Activated B cell treated with CpG ODN at 0.5 μM for 24 hours (primary cell): ENCODE measurements at places on chromosomes 2 and 18. TPM values are rescaled to one million over a fixed set of nuclear protein-coding genes. Genes with fewer than 3 reads are reported as not detected.

DNA sequence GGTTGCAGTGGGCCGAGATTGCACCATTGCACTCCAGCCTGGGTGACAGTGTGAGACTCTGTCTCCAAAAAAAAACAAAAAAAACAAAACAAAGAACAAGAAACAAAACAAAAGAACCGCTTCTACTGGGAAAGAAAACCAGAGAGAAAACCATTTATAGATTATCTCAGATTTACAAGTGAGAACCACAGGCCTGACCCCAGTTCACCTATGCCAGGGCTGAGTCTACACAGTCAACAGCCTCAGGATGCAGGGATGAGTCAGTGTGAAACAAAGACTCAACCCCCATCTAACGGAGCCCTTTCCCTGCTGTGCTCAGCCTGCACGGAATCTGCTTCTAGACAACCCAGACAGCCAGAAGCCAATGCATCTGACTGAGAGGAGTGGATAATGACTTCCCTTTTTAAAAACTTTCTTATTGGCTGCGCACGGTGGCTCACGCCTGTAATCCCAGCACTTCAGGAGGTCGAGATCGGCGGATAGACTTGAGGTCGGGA, 25.5 kb upstream of the YWHAQ start:
- DNase-seq = no peak

GRCh38 chr2:26355038-26355995, 8.7 kb upstream of the ADGRF3 start:
- no peak for DNase-seq

- no peak for DNase-seq
Measured at GRCh38 chr2:115678129-115678528, 1235.7 kb downstream of the DPP10 start.

Gene GLS
- 212 and 255 TPM in 2 replicates for total RNA-seq

GRCh38 chr2:119753930-119754321, 5.8 kb upstream of the PTPN4 start:
- DNase-seq = no peak

Gene BOLL
- total RNA-seq = not detected in 2 replicates

Gene MALL
- total RNA-seq = not detected in 2 replicates

GRCh38 chr2:128608921-128609880, 290.5 kb upstream of the HS6ST1 start:
- no peak for DNase-seq

- no peak for DNase-seq
Measured at GRCh38 chr2:122885436-122885835, 1130.0 kb downstream of the TSN start.

DNA sequence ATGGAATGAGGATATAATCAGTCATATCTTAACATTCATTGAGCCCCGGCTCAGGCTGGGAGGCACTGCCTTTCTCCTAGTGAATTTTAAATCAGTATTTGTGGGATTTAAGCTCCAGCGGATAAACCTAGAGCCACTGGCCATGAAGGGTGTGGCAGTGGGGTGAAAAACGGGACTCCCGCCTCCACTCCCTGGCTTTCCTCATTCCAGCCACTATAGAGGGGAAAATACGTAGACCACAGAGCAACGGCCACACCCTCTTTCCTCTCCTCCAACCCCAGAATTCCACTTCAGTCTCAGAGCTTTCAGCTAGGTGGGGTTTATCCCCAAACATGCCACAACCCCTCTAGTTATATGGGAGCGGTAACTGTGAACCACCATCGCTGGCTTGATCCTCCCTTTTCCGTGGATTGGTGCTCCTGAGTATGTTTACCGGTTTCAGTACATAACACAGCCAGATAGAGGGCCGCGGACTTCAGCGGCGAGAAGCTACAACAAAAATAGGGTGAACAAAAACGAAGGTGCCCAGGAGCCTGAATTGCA, 70.6 kb upstream of the ITGB6 start:
- no peak for DNase-seq

Gene CCDC74B
- 0.24 and 0.93 TPM in 2 replicates for total RNA-seq

Gene PHLPP1
- 13.7 and 16.1 TPM in 2 replicates for total RNA-seq

- no peak for DNase-seq
Measured at GRCh38 chr2:15912203-15912602, 28.1 kb upstream of the MYCN start.

DNA sequence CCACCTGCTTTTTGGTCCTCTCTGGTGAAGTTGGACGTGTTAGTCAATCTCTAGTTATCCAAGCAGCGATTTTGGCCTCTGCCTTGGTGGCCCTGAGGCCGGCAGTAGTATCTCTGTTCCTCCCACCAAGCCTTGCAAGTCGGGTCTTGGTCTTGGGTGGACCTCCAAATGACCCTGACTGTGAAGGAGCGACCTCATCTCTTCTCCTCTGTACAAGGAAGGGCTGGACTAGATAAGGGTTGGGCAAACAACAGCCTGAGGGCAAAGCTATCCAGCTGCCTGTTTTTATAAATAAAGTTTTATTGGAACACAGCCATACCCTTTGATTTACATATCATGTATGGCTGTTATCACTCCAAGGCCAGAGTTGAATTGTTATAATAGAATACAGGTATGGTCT, 74.6 kb upstream of the FOSL2 start:
- DNase-seq = no peak

DNA sequence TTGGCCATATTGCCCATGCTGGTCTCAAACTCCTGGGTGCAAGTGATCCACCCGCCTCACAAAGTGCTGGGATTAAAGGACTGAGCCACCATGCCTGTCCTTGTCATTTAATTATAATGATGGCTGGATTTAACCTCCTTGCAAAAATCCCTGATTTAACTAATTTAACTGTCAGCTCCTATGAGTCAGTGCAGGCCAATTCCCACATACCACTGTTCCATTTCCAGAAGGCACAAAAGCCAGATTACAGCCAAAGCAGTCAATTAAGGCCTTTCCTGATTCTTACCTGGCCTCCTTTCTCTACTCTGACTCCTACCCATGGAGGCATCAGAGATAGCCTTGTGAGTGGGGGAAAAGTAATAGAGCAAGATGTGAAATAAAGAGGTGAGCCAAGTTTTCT, 12.3 kb upstream of the SLC35F5 start:
- no peak for DNase-seq

- DNase-seq = no peak
Measured at GRCh38 chr2:95026471-95027368, 1.2 kb downstream of the MAL start.

Gene COL4A3
- 15.5 and 18.3 TPM in 2 replicates for total RNA-seq

Gene POTEI
- not detected in 2 replicates for total RNA-seq

DNA sequence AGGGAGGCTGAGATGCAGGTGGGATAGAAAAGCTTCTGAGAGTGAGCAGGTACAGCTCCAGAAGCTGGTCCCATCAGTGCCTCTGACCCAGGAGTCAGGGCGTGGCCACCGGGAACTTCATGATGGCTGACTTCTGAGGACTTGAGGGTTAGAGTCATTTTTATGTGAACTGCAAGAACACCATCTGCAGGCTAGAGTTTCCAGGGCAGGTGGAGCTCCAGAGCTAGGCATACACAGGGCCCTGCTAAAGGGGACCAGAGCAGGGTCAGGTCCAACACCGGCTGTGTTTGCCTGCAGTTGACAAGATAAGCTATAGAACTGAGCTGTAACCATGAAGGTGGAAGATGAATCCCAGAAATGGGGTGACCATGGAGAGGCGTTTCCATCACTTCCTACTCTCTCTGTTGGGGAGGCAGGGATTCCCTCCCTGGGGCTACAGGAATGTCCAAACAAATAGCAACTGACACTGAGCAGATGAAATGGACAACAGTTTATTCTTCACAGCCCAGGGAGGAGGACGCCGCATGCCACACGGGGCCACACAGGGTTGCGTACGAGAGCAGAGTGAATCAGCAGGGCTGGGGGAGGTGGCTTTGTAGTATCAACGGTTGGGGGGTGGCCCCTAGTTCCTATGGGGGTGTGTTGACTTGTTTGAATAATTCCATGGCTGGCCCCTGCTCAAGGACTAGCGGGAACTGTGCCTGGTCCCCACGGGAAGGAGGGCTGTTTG, 77.6 kb upstream of the ZNF516 start:
- no peak for DNase-seq

Gene CDH20
- total RNA-seq = 0.07 TPM in 1 of 2 replicates, not detected in the other

Gene APLF
- total RNA-seq = 6.4 and 6.8 TPM in 2 replicates

DNA sequence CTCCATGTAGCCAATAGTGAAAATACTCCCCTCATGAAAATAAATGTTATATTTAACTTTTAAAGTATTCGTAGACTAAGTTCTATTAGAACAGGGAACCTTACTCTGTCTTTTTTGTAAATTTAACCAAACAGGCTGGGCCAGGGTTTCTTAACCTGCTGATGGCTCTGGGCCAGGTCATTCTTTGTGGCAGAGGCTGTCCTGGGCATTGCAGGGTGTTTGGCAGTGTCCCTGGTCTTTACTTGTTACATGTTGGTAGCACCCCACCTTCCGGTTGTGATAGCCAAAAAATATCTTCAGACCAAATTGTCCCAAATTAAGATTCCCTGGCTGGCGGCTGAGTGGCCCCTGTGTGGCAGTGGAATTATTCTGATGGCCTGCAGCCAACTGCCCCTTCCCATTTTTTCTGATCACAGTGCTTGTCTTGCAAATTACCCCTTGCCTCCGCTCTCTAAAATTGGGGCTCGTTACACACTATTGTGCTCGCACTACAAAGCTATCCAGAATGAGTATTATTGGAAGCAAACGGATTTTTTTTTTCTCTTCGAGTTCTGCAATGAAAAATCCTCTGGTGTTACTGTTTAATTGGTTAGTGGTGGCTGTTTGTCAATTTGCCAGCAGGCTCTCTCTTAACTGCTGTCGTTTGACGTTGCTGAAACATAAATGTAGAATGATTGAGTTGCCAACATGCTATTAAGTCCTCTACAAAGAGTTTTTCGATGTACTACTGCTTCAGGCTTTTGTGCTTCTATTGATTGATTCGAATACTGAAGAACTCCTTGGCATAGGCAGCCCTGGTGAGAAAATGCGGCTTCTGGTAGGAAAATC, 216.9 kb downstream of the SH3RF3 start:
- no peak for DNase-seq

DNA sequence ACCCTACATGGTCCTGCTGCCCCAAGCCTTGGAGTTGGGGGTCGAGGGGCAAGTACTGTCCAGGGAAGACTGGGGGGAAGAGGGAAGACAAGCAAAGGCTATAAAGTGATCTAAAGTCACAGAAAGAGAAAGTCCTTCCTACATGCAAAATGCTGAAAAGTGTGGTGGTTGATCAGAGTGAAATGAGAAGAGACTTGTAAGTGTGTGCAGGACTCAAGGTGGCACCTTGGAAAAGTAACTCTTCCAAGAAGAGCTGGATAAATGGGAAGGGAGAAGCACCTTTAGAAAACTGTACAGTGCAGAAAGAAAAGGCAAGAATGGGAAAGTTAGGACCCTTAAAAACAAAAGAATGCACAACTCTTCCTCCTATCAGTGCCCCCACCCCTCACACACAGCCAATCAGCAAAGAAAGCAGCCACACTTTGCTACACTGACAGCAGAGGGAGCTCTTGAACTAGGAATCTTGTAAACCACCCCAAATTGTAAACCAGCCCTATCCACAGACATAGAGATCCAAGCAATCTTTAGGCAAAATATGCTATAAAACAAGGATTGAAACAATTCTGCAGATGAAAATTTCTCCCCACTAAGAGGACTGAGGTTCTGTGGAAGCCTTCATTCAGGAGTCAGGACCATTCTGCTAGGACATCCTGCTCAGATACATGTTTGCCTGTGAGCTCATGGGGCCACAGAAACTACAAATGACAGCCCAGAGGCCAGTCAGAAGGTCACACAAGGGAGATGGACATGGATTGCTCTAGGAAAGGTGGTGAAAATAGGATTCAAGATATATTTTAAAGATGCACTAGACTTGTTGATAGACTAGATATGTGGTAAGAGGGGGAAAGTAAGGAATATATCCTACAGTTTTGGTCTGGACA, 146.4 kb downstream of the FTCDNL1 start:
- DNase-seq = no peak

DNA sequence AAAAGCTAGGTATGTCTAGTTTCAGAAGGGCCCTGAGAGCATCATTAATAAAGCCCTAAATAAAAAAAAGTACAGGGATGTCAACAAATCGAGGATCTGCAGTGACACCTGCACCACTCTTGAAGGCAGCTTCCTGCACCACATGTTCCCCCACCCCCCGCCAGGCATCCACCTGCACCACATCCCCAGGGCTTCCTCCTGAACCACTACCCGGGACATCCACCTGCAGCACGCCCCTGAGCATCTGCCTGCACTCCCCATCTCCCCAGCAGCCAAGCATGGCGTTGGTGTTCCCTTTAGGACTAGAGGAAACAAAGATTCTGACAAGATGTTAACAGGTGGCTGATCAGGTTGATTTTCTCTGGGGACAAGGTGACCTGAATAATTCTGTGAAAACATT, 55.2 kb downstream of the DLGAP1 start:
- no peak for DNase-seq

DNA sequence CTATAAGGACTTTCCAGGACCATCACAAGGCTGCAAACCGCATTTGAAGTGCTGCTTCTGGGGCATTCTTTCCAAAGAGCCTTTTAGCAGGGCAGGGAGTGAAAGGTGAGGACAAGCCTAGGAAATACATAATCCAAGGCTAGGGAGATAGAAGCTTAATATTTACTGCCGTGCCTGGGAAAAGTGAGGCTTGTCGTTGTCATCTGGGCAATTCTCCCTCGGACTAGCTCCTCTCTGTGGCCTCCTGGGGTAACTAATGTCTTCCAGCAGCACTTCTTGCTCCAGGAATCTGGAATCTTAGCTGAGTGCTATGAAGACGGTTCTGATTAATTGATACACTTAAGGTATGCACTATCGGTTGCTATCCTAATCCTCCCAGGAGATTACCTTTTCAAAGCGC, 69.3 kb upstream of the ATL2 start:
- DNase-seq = no peak

DNA sequence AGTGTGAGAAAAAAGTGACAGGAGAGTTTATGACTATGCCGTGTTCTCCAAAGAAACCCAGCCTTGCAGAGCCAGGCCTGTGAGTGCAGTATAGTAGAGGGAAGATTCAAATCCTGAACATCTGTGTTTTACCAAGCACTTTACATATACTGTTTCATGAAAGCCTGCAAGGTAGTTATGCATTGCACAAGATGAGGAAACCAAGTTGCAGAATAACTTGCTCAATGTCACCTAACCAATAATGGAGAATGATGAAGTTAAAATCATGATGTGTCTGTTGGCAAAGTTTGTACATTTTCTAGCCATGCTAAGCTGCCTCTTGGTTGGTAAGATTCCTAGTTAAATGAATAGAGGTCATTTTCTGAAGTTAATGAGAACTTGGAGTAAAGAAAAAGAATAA, 29.3 kb downstream of the SYT4 start:
- no peak for DNase-seq

Gene SH3YL1
- total RNA-seq = 24.4 and 33.3 TPM in 2 replicates

Gene EGR4
- total RNA-seq = 0.20 TPM in 1 of 2 replicates, not detected in the other

GRCh38 chr2:150204451-150204850, 283.0 kb downstream of the RND3 start:
- DNase-seq = no peak

Gene ADAM23
- 0.86 and 1.5 TPM in 2 replicates for total RNA-seq

DNA sequence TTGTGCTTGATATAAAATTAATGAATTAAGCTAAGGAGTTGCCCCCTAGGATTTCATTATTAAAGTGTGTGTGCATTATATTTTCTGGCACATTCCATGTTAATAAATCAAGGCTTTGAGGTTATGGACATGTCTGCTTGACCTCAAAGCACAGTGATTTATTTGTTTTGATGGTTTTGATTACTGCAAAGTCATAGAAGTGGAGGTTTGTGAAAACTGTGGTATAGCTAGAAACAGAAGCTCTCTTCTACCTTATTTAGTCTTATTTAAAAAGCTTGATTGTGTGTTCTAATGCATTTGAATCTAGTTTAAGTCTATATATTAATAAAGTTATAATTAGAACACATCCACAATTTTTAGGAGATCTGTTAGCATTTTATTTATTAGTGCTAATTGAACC, 32.2 kb downstream of the DOK6 start:
- DNase-seq = no peak

GRCh38 chr2:88933091-88933490, 241.6 kb downstream of the RPIA start:
- no peak for DNase-seq
